ENCODE measurements at places on chromosomes 16 and 17. TPM values are rescaled to one million over a fixed set of nuclear protein-coding genes. Genes with fewer than 3 reads are reported as not detected.

DNA sequence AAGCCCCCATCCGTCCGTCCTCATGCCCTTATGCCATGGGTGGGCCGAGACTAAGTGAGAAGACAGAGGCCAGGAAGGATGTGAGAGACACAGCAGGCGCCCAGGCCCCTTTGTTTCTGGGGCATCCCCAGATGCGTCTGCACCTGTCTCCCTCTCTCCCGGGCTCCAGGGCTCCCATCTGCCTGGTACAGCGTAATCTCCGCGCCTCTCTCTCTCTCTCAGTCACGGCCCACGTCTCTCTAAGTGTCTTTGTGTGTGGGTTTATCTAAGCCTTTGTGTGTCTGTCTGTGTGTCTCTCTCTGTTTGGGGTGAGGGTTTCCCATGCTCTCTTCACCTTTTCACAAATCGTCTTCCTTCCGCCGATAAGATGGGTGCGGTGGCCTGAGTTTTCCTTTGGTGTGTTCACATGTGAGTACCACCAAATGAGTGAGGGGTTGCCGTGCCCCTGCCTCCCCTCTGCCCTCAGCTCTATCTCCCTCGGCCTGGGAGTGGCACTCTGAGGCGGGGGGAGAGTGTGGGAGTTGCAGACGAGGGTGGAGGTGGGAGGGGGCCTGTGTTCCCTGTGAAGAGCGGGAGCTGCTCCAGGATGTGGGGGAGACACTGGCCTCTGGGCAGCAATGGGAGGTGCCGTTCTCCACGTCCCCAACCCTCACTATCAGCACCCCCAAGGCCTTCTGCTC, 25.8 kb upstream of the ABCC3 start:
- no peak for DNase-seq

INCA1 gene
- polyA plus RNA-seq, result 4.8 TPM

GRCh38 chr17:83076938-83077337, 2.5 kb upstream of the METRNL start:
- DNase-seq, result no peak

DNA sequence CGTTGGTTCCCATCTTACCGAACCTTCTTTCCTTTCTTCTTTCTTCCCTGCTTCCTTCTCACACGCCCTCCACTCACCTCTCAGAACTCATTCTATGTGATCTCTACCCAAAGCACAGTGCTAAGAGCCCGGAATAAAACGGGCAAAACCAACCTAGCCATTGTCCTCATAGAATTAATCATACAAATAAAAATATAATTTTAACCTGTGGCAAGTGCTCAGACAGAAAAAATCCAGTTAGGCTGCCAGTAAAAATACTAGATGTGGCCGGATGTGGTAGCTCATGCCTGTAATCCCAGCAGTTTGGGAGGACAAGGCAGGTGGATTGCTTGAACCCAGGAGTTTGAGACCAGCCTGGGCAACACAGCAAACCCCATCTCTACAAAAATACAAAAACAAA, 27.0 kb downstream of the BMERB1 start:
- DNase-seq, result no peak

DNA sequence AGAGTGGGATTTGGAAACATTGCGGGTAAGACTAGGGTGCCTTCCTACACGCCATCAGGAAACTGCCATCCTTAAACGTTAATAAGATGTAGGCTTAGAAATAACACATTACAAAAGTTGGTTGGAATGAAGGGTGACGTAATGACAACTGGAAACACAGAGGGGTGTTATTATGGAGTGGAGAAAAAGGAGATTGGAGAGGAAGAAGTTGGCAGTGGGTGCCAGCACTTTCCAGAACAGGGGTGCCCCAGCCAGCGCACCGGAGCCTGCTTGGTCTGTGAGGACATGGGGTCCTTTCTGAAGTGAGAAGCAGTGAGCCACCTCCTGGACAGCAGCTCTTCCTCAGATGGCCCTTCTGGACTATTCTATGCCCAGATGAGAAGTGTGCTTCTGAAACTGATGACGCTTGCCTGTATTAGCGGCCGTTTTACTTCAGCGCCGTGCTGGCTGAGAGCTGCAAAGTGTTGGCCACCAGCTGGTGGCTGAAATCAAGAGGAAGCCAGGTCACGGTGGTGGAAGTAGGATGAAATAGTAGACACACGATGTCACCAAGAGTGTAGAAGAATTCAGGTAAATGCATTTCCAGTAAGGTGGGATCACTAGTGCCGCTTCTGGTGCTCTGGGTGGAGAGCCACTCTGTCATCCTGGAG, 244.8 kb downstream of the NTN1 start:
- no peak for DNase-seq

IRX3 gene
- 17.9 TPM for polyA plus RNA-seq

KCNG4 gene
- polyA plus RNA-seq, result 0.08 TPM

DNA sequence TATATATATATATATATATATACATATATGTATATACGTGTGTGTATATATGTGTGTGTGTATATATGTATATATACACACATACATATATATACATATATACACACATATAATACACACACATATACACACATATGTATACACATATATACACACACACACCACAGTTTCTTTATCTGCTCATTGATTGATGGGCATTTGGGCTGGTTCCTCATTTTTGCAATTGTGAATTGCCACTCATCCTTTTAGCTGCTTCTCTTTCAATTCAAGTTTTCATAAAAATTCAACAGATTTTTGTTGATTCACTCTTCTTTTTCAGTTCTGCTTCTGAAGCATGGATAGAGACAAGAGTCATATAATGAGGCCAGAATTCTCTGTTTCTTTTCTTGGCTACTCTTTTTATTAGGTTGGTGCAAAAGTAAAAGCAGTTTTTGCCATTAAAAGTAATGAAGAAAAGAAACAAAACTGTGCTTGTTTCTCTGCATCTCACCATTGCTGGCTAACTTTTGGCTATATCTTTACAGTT, 44.5 kb downstream of the SLFN5 start:
- no peak for DNase-seq

TIMP2 gene
- polyA plus RNA-seq, result 175 TPM

- no peak for DNase-seq
Observed at GRCh38 chr17:1203967-1204291, 24.1 kb upstream of the ABR start.

- DNase-seq, result no peak
Observed at GRCh38 chr16:17921357-17921978, 415.1 kb downstream of the NPIPA8 start.

DNA sequence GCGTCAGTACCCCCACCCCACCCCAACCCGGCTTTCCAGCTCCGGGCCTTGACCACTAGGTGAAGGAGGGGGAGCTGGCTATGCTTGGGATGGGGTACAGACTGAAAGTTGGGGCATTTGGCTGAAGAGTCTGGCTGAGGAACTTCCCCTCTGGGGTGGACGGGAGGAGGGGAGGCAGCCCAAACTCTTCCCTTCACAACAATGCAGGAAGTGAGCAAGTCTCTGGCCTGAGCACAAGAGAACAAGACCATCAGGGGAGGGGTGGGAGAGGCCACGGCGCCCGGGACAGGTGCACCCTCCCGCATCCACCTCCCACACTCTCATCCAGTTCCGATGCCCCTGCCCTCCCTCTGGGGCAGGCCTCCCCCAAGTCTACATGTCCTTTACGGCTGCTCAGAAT, 5.6 kb downstream of the USH1G start:
- DNase-seq, result no peak

- DNase-seq, result no peak
Observed at GRCh38 chr17:44844390-44844830, 3.3 kb upstream of the HIGD1B start.

SLC7A5 gene
- 8.0 TPM for polyA plus RNA-seq

Measured in muscle of arm (tissue), 14 donors.